ENCODE measurements at places on chromosomes 5 and 9.

- no peak for DNase-seq
These were observed 27.7 kb downstream of the YIPF5 start for GRCh38 chr5:144142824-144143162.

DNA sequence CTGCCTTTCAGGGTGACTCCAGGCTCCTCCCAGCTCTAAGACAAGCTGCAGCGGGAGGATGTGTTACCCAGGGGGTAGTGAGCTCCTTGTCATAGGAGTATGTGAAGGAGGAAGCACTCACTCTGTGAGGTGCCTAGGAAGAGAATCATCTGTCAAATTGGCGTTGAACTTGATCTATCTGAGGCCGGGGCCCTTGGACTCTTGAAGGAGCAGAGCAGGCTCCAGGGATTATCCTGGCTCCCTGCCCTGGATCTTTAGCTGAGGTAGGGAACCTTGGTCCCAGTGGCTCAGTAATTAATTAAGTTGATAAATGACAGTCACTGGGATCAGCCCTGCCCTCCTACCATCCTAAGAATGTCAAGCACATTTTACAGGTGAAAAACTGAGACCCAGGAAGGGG is 15.5 kb downstream of the ADGRD2 start:
- no peak for DNase-seq

- no peak for DNase-seq
These were observed 50.8 kb downstream of the TSPAN17 start for GRCh38 chr5:176697934-176698538.

GRCh38 chr5:35180046-35180445 is 50.2 kb downstream of the PRLR start:
- no peak for DNase-seq

- peak; percentile 99 for DNase-seq
These were observed 358.5 kb upstream of the RGMB start for GRCh38 chr5:98414938-98415337.

DNA sequence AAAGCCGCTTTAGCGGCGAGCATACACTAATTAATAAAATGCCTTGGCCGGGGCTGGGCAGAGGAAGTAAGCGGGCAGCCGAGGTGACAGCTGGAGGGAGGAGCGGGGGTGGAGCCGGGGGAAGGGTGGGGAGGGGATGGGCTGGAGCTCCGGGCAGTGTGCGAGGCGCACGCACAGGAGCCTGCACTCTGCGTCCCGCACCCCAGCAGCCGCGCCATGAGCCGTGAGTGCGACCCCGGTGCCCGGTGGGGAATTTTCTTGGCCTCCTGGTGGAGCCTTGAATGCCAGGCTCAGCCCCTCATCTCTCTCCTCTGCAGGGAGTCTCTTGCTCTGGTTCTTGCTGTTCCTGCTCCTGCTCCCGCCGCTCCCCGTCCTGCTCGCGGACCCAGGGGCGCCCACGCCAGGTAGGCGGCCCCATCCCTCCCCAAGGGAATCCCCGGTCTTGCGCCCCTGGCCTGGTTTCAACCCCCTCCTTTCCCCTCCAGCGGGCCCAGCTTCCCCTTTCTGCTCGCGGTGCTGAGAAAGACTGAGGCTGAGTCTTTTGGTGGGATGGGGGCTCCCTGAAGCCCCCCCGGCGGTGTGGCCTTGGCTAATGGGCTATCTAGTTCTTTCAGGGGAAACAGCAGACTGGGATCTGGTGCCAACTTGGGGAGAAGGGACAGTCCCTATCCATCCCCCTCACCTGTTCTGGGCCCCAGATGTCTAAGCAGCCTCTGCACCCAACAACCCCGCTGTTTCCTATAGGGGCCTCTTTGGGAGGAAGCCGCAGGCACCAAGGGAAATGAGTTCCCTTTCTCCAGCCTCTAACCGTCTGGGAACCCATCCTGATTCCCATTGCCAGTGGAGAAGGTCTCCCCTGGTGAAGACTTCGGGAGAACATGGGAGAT is at the start of gene PTGS1:
TSS of gene PTGS1 (plus strand) at position 156 of the 887 bp plus-strand sequence. CDS start at position 217, 61 bp downstream.
- DNase-seq: no peak

DNA sequence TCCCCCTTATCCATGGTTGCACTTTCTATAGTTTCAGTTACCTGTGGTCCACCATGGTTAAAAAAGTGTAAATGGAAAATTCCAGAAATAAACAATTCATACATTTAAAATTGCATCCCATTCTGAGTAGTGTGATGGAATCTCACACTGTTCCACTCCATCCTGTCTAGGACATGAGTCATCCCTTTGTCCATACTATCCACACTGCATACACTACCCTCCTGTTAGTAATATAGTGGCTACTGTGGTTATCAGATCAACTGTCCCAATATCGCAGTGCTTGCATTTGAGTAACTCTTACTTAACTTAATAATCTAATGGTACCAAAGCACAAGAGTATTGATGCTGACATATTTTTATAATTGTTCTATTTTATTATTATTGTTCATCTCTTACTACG is 100.7 kb downstream of the RAB3C start:
- no peak for DNase-seq

GRCh38 chr5:147845618-147846017 is 14.1 kb upstream of the SPINK1 start:
- DNase-seq: no peak

DNA sequence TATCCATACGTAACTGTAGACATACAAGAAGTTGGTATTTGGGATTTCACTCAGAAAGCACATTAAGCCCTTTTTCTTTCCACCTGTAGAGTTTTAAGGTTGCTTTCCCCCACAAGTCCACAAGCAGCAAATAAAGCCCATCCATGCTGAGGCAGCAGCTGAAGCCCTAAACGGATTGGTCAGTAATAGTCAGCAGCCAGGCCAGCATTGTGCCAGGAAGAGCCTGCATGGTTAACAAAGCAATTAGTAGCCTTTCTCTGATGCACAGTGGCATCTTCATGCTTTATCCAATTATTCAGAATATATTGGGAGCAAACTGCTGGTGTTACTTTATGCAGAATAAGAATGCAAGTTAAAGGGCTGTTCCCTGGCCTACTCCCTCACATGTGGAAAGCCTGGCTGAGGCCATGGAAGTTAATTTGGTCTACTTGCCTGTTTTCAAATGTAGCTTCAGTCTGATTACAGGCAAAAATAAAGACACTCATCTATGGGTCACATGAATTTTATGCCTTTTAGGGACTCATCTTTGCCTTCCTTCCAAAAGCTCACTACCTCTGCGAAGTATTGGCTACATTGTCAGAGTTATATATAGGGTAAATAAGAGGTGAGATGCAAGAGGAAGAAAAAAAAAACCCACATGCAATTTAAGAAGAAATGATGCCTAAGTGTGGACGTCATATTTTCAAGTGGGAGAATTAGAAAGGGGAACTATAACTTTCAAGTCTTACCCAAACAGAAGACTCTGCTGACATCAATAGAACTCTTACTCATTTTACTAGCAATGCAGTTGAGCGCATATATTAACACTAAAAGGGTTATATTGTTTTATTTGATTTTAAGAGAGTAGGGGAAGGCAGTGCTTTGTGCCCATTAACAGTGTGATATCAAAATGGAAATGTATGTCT is 15.9 kb downstream of the EBF1 start:
- no peak for DNase-seq

DNA sequence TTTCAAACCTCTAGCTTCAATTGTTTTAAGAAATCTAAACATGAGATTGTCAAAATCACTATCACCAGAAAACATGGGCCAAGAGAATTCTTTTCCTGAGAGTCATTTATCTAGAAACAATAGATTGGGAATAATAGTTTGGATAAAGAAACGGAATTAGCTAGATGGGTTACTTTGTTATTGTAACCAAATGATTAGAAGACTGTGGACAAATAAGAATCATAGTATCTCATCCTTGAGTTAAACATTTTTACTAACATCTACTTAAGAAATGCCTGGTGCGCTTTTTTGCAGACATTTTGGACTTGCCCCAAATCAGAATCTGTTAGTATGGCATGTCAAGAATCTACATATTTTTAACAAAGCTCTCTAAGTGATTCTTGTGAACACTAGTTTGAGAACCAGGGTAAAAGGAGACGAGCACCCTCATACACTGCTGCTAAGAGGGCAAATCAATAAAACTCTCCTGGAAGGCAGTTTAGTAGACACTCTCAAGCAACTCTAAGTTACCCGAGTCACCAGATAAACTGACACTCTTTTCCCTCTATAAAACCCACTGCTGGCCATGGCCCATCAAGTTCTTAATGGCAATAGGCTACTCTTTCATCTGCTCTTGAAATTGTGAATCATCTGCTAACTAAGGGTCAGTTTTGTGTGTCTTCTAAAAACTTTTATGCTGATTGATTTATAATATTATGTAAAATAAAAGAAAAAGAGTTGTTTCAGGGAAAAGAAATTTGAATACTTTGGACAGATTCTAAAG is 39.1 kb downstream of the TPD52L3 start:
- no peak for DNase-seq

GRCh38 chr5:82982846-82983245 is 94.3 kb downstream of the TMEM167A start:
- no peak for DNase-seq

- DNase-seq: no peak
These were observed 1030.0 kb downstream of the CDH12 start for GRCh38 chr5:21823076-21823574.

DNA sequence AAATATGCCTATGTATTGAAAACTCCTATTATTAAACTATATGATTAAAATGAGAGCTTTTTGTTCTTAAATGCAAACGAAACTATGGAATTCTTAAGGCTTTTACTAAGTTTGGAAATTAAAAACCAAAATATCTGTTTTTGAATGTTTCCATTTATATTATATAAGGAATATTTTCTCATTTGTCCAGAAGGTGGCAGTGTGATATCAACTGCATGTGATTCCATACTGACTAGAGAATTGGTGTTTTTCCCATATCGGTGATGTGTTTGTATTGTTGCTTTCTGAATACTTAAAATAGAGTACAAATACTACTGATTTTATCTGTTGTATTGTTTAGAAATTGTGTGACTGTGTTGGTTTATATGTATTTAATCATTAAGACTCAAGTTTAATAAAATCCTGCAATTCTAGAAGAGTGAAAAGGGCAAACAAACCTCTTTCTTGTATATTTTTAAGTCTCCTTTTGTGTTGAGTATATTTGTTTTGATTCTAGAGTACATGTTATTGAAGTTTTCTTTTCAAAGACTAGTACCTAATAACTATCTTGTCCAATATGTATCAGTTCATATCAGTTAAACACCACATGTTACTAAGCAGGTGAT is 320.8 kb downstream of the CCDC171 start:
- peak; percentile 10 for DNase-seq

GRCh38 chr9:85738509-85738908 is 3.2 kb downstream of the AGTPBP1 start:
- DNase-seq: no peak

DNA sequence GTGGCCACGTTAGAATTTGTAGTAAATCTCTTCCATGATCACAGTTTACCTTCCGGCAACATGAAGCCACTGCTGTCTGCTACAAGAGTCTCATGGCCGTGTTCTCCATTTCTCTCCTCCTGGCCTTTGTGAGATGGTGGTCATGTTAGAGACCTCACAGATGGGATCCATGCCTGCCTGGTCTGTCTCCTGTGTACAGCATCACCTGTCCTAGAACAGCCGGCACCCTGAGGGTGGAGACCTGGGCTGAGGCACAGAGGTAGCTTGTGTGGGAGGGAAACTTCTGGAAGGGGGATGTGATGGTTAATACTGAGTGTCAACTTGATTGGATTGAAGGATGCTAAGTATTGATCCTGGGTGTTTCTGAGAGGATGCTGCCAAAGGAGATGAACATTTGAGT is 3.1 kb upstream of the FCN2 start:
- no peak for DNase-seq

- no peak for DNase-seq
These were observed 29.2 kb downstream of the RFK start for GRCh38 chr9:76365028-76365427.

- DNase-seq: no peak
These were observed 64.7 kb downstream of the ERMP1 start for GRCh38 chr9:5767968-5768932.

- no peak for DNase-seq
These were observed 29.0 kb downstream of the ABLIM3 start for GRCh38 chr5:149170299-149170698.

DNA sequence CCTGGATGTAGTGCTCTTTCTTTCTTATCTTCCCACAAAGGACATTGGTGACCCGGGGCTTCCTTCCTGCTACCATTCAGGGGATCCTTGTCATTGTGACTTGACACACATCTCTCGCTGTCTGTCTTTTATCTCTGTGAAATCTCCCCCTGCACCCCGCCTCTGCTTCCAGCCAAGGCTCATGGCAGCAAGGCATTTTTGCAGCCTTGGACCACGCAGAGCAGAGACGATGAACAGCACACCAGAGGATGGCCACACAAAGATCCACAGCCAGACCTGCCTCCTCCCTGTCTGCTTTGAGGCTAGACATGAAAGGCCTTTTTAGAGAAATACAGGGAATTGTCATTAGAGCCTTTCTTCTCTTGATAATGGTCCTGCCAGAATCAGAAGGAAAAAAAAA is 549.1 kb downstream of the CDK5RAP2 start:
- no peak for DNase-seq

DNA sequence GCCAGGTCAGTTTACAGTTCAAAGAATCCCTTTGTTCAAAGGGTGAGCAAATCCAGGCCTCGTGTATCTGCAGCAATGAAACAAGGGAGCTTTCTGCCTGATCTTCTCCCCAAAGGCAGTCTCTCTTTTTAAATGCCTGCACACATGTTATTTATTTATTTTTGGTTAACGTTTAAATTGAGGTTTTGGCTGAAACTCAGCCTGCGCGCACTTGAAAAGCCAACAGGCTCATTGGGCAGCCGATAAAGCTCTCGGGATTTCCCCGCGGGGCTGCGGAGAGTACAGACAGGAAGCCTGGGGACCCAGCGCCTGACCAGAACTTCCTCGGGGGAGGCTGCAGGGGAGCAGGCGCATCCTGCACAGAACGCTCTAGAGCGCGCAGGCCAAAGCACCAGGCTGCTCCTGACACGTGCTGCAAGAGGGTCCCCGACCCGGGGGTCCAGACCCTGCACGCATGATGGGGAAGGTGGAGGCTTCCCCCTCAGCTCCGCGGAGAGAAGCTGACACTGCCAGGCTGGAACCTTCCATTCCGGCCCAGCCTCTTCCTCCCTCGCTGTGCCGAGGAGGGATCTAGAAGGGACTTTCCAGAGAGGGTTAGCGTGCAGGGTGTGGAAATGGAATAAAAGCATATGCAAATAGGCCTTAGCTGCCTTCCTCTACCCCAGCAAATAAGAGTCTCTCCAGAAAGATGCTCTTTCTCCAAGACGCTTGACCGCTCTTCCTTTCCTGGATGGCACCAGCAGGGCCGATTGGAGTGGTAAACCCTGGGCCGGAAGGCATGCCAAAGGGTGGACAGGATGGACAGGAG is 46.1 kb downstream of the PTTG1 start:
- DNase-seq: no peak

- DNase-seq: no peak
These were observed 131.2 kb downstream of the SLIT3 start for GRCh38 chr5:169169783-169170182.

GRCh38 chr9:132957805-132958204 is 13.4 kb upstream of the TSC1 start:
- DNase-seq: no peak

Measured in GM04503 (cell line).